ENCODE measurements at places on chromosomes 3 and 15. TPM values are rescaled to one million over a fixed set of nuclear protein-coding genes. Genes with fewer than 3 reads are reported as not detected.

DNA sequence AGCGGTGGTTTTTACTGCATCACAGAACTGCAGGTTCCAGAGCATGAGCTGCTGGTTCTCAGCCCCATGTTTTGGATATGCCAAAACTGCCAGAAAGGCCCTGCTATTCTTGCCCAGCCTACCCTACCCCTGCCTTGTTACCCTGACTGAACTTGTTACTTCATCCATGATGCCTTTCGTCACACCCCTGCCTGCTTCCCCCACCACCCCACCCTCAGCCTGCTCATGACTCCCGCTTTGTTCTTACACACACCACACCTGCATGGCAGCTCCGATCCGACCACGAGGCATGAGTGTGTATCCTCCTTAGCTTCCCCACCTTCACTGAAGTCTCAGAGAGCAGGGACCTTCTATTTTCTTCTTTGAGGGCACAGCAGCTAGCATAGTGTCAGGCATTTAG lies 5.1 kb upstream of the TM4SF1 start:
- no peak overlapping the region for H3K4me3 ChIP-seq
- H3K36me3 ChIP-seq, result no peaks in the 10 kb centered on the region
- no peaks in the 10 kb centered on the region for H3K27me3 ChIP-seq
- no peak overlapping the region for H3K27ac ChIP-seq
- H3K4me1 ChIP-seq, result no peaks in the 10 kb centered on the region
- no peak for DNase-seq

DNA sequence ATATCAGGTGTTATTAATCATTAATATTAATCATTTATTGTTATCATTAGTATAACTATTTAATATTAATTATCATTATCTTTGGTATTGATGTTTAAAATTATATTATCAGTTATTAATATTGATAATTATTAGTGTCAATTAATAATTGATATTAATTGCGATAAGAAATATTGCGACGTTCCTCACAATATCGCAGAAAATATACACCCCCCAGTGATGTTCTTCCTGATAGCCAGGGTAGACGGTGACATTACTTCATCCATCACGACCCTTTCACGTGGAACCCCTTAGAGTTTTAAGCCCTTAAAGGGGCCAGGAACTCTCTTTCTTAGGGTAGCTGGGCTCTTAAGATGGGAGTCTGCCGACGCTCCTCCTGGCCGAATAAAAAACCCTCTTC lies 98.6 kb upstream of the OSBPL11 start:
- H3K4me3 ChIP-seq, result no peak overlapping the region
- no peak overlapping the region for H3K27ac ChIP-seq
- H3K36me3 ChIP-seq, result no peaks in the 10 kb centered on the region
- DNase-seq, result no peak
- no peaks in the 10 kb centered on the region for H3K27me3 ChIP-seq

DNA sequence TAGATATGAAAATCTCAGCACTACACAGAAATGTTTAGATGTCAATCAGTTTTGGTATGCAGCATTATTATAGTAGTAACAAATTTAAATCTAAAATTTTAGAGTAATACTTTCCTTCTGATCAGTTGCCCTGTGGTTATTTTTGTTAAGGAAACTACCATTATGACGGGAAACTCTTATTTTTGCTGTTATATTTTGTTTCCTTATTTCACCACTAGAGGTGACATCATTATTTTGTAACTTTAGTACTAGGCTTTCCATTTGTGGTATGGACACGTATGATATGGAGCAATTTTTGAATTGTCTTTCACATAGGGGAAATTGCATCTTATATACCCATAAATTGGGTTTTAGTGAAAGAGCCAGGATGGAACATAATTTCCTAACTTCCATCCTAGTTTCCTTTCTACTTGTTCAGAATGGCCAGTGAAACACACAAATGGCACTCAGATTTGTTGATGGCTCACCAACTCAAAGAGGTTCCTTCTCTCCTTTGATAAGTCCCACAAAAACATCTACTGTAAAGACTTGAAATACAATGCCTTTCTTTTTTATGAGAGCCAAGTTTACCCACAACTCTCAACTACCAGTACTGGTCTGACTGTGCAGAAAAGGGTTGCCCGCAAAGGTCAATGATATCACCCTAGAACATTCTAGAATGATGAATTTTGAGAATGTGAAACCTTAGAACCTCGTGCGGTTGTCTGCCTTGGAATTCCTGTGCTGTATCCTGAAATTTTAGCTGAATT lies 19.4 kb upstream of the PPP4R2 start:
- H3K4me1 ChIP-seq, result peaks cover 25% of the 10 kb centered on the region
- no peak for DNase-seq
- no peak overlapping the region for H3K27ac ChIP-seq
- H3K27me3 ChIP-seq, result no peaks in the 10 kb centered on the region
- H3K36me3 ChIP-seq, result no peaks in the 10 kb centered on the region
- H3K4me3 ChIP-seq, result no peak overlapping the region

- H3K4me3 ChIP-seq, result no peak overlapping the region
- no peak for DNase-seq
- H3K27ac ChIP-seq, result no peak overlapping the region
- peaks cover 3% of the 10 kb centered on the region for H3K4me1 ChIP-seq
- H3K27me3 ChIP-seq, result no peaks in the 10 kb centered on the region
- H3K36me3 ChIP-seq, result no peaks in the 10 kb centered on the region
These were observed 477.3 kb downstream of the SHQ1 start for GRCh38 chr3:72370947-72371346.

DNA sequence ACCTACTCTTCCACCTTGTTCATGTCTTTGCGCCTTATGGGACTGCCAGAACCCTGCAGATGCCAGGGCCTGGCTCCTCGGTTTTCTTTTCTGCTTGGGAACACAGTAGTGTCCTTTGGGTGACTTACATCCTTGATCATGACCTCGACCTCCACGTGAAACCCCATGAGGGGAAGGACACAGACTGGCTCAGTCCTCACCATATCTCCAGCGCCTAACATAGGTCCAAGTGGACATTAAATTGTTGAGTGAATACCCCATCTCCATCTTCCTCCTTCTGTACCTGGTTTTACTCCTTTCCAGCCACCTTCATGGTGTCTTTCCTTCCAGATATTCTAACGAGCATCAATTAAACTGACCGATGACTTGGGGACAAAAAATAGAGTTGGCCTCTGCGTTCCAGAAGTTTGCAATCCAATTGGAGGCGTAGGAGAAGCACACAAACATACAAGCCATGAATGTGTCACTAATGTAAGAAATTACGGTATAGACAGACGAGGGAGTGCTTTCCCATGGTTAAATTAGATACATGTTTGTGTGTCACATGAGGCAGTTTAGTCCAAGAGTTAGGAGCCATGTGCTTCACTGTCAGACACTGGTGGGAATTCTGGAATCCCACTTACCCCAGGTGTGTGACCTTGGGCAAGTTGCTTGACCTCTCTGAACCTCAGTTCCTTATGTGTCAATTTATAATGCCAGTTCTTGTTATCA lies 907 bp upstream of the HERC1 start:
- no peak for DNase-seq
- peak overlapping the region; percentile 99 for H3K27ac ChIP-seq
- H3K4me3 ChIP-seq, result peak overlapping the region; percentile 99
- H3K36me3 ChIP-seq, result no peaks in the 10 kb centered on the region
- H3K4me1 ChIP-seq, result peaks cover 10% of the 10 kb centered on the region

DNA sequence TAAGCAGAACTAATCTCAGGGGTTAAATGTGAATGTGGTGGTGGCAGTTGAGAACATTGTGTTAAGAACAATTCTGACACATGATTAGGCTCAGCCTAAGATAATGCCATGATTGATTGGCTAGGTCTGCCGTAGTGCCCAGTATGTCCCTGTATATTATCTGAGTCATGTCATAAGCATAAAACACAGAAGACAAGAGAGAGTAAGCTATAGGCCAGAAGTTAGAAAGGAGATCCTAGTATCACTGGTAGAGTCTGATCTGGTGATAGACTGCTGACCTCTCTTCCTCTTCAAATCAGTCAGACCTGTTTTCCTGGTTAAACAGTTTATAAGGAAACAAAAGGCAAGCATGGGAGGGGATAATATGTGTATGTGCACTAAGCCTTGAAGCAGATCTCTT lies 30.1 kb upstream of the ATP8B4 start:
- no peaks in the 10 kb centered on the region for H3K27me3 ChIP-seq
- no peak overlapping the region for H3K27ac ChIP-seq
- no peaks in the 10 kb centered on the region for H3K4me1 ChIP-seq

DNA sequence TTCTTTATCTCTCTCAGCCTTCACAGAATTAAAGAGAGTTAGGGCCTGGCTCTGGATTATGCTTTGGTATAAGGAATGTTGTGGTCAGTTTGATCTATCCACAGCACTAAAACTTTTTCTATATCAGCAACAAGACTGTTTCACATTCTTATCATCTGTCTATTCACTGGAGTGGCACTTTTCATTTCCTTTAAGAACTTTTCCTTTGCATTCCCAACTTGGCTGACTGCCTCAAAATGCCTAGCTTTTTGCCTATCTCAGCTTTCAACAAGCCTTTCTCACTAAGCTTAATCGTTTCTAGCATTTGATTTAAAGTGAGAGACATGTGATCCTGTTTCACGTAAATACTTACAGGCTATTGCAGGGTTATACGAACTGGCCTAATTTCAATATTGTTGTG lies 471.8 kb downstream of the GBE1 start:
- no peak for DNase-seq
- no peaks in the 10 kb centered on the region for H3K4me1 ChIP-seq
- H3K27ac ChIP-seq, result no peak overlapping the region
- H3K4me3 ChIP-seq, result no peak overlapping the region
- H3K36me3 ChIP-seq, result no peaks in the 10 kb centered on the region

- H3K4me3 ChIP-seq, result no peak overlapping the region
- no peak for DNase-seq
- H3K27ac ChIP-seq, result no peak overlapping the region
- H3K27me3 ChIP-seq, result no peaks in the 10 kb centered on the region
- peaks cover 7% of the 10 kb centered on the region for H3K4me1 ChIP-seq
These were observed 554.4 kb downstream of the IGSF11 start for GRCh38 chr3:118480101-118480860.

DNA sequence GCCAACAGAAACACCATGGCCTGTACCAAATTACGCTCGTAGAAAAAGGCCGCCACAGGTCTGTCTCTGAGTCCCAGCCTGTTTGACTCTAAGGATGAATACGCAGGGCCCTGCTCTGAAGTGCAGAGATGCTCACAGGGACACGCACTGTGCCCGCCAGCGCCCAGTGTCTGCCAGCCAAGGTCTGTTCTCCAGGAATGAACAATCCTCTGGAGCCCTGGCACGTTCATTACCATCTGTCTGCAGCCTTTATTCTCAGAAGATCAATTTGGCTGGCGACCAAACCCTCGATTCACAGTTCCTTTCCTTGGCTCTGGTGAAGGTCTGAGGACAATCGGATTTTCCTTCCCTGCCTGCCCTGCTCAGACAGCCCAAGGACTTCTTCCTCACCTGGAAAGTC lies 66.3 kb downstream of the NIPA2 start:
- no peak for DNase-seq
- no peaks in the 10 kb centered on the region for H3K27me3 ChIP-seq
- no peaks in the 10 kb centered on the region for H3K4me1 ChIP-seq
- peaks cover 12% of the 10 kb centered on the region for H3K36me3 ChIP-seq

DNA sequence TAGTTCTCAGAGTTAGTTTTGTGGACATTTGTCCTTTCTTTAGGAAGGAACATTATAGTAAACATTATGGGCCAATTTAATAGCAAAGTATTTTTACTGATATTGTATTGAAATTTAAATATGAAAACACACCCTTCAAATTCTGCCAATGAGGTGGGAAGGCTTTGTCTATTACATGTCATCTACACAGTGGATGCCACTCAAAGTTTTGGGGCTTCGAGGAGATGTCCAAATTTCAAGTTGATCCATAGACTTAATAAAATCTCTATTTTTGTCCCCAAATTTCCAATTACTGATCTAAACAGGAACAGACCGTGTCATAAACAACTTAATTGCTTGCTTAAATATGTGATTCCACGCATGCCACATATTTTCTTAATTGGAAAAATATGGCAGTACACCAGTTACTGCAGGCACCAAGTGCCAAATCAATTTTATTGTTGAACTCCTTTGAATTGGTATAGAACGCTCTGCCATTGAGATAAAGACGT lies 1.7 kb downstream of the SHOX2 start:
- peaks cover 11% of the 10 kb centered on the region for H3K4me1 ChIP-seq
- no peak overlapping the region for H3K4me3 ChIP-seq

GRCh38 chr3:27456554-27456953 lies 27.6 kb downstream of the SLC4A7 start:
- no peaks in the 10 kb centered on the region for H3K36me3 ChIP-seq
- H3K4me1 ChIP-seq, result peaks cover 14% of the 10 kb centered on the region
- H3K4me3 ChIP-seq, result no peak overlapping the region
- no peak for DNase-seq
- no peaks in the 10 kb centered on the region for H3K27me3 ChIP-seq
- H3K27ac ChIP-seq, result no peak overlapping the region

DNA sequence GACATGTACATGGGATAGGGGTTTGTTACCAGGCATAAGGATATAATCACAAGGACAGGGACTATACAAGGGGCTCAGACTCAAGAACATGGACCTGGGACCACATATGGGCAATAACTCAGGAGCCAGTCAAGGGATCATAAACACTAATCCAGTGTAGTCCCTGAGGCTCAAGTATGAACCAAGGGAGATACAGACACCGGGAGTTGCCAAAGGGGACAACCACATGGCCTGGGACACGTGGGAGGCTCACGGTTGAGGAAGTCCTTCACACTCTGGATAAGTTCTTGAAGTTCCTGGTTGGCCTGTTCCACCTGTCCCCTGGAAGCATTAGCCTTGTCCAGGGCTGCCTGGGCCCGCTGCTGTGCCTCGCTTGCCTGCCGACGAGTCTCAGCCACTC lies 1.8 kb upstream of the USP19 start:
- no peak overlapping the region for H3K4me3 ChIP-seq
- DNase-seq, result no peak
- H3K27ac ChIP-seq, result no peak overlapping the region
- peaks cover 10% of the 10 kb centered on the region for H3K4me1 ChIP-seq

DNA sequence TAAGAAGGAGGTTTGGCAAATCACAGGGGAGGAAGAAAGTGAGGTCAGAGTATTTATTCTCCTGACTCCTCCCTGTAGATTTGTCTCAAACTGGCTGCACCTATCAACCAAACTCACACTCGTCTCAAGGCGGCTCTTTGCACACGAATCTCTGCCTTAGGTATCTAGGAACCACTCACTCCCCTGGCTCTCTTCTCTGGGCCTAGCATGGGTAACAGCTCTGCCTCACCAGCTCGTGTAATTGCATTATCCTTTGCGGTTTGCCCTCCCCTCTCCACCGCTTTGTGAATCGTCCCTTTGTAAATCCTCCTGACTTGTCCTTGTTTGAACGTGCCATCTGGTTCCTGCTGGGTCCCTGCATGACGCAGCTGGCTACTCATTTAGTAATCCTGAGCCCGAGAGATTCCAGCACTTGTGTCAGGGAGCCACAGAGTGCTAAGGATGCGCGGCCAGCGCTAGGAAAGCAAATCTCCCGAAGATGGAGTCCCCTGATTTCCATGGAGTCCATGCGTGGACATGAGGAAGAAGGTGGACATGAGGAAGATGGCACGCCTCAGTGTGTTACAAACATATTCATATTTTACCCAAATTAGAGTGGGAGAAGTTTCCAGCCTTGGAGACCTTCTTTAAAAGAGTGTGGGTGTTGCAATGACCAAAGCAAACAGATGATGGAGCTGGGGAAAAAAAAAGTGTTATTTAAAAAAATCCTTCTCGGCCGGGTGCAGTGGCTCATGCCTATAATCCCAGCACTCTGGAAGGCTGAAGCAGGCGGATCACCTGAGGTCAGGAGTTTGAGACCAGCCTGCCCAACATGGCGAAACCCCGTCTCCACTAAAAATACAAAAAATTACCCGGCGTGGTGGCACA lies 26.7 kb downstream of the NRROS start:
- H3K4me1 ChIP-seq, result peaks cover 4% of the 10 kb centered on the region
- no peaks in the 10 kb centered on the region for H3K27me3 ChIP-seq
- no peak overlapping the region for H3K4me3 ChIP-seq
- no peak overlapping the region for H3K27ac ChIP-seq
- DNase-seq, result no peak
- no peaks in the 10 kb centered on the region for H3K36me3 ChIP-seq

Gene IL17RB
- 2.2 TPM for total RNA-seq

Gene PPM1L
- total RNA-seq, result 0.21 TPM

Gene FGF7
- 0.05 TPM for total RNA-seq

Gene SATB1
- total RNA-seq, result 0.72 TPM

All from GM12878 (cell line).